B cell (primary cell): ENCODE measurements at places on chromosomes 2 and 18. TPM values are rescaled to one million over a fixed set of nuclear protein-coding genes. Genes with fewer than 3 reads are reported as not detected.

GRCh38 chr2:237262838-237263771, 150.9 kb downstream of the COL6A3 start:
- no peaks in the 10 kb centered on the region for H3K27me3 ChIP-seq
- no peaks in the 10 kb centered on the region for H3K36me3 ChIP-seq
- DNase-seq, result no peak
- no peaks in the 10 kb centered on the region for H3K4me1 ChIP-seq
- H3K27ac ChIP-seq, result no peak overlapping the region
- H3K4me3 ChIP-seq, result no peak overlapping the region

DNA sequence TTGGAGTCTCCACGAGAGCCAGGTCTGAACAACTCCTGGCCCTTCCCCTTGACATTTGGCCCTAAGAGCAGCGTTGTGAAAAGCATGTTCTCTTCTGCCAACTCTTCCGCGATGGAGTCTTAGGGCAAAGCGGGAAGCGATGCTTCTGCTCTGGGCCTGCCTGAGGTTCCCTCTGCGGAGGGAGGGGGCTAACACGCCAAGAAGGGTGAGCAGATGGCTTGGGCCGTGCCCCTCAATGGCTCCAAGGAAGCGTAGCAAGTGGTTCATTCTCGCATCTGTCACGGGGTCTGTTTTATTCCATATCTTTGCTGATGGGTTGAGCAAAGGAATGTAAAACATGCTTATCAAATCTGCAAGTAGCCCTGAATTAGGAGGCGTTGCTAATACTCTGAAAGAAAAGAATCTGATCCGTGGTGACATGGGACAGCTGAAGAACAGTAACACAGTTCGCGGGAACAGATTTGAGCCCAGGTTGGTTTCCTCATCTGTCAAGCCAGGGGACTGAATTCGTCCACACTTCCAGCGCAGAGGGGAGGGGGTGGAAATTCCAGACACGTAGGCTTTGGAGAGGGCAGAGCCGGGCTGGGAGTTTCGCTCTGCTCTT, 38.0 kb downstream of the DNMT3A start:
- H3K27ac ChIP-seq, result no peak overlapping the region
- no peaks in the 10 kb centered on the region for H3K27me3 ChIP-seq
- peaks cover 20% of the 10 kb centered on the region for H3K36me3 ChIP-seq
- H3K4me1 ChIP-seq, result peaks cover 31% of the 10 kb centered on the region
- no peak overlapping the region for H3K4me3 ChIP-seq
- no peak for DNase-seq

DNA sequence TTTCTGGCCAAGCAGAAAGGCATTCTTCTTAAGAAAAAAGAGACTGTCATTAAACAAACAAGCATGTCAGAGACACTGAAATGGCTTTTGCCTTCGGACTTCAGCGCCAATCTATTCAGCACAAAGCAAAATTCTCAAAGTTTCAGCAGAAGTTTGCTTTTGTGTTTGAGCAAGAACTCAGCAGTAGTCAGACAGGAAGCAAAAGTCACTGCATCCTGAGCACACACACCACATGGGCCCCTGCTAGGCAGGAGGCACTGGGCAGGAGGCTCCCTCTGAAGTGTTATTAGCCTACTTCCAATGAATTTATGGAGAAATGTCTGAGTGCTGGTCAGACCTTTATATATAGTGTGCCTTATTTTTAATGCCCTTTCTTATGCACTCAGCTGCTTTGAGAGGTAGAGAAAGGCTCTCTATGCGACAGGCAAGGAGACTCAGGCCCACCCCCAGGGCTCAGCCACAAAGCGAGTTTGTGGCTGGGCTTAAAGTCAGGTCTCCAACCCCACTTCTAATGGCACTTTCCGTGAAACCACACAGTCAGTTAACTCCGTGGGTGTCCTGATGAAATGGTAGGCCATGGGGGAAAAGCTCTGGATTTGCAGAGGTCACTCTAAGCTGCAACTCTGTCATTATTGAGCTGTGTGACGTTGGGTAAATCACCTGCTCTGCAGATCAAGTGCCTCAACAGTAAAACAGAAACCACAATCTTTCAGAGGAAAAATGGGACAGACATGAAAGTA, 161.0 kb upstream of the TMEM200C start:
- DNase-seq, result no peak
- H3K36me3 ChIP-seq, result no peaks in the 10 kb centered on the region
- H3K27ac ChIP-seq, result no peak overlapping the region
- H3K4me1 ChIP-seq, result no peaks in the 10 kb centered on the region
- no peaks in the 10 kb centered on the region for H3K27me3 ChIP-seq

DNA sequence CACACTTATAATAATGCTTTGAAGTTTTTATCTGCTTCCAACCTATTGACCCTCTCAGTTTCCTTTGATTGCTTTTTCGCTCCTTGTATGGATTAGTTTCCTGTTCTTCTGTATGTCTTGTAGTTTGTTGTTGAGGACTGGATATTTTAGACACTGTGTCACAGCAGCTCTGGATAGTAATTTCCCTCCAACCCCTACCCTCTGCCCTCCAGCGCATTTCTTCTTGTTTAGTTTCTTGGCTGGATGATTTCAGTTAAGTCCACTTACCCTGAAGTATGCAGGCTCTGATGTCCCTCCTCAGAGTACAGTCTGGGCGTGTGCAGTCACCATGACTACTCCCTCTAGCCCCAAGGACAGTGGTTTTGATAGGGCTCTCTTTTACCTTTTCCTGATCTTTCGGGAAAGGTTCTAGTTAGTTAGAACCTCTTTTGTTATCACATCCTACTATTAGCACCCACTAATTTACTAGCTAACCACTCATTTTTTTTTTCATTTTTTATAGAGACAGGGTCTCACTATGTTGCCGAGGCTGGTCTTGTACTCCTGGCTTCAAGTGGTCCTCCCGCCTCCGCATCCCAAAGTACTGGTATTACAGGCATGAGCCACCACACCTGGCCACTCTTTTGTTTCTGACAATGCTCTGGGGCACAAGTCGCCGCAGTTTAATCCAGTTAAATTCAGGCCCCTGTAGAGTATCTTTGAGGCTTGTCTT, 16.3 kb upstream of the LYG1 start:
- H3K27me3 ChIP-seq, result no peaks in the 10 kb centered on the region
- H3K36me3 ChIP-seq, result peaks cover 14% of the 10 kb centered on the region
- H3K27ac ChIP-seq, result no peak overlapping the region
- no peaks in the 10 kb centered on the region for H3K4me1 ChIP-seq

DNA sequence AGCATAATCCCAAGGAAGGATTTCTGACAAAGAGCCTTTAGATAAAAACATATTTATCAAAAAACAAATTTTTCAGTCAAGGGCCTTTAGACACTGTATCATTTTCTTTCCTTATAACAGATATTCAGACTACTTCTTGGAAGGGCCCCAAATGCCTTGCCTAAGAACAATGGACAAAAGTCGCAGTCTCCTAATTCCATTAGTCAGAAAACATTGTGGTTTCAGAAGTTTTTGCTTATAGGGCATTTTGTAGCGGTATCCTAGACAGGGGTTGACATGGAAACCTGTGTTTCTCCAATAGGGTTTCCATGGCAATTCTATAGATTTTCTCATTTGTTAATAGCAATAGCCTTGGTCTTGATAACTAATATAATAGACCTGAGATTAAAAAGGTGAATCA, 36.7 kb upstream of the AGPS start:
- no peaks in the 10 kb centered on the region for H3K36me3 ChIP-seq
- no peak overlapping the region for H3K27ac ChIP-seq
- no peaks in the 10 kb centered on the region for H3K4me1 ChIP-seq
- no peak for DNase-seq
- no peaks in the 10 kb centered on the region for H3K27me3 ChIP-seq

GRCh38 chr2:237444071-237444470, 30.1 kb upstream of the COL6A3 start:
- H3K27me3 ChIP-seq, result no peaks in the 10 kb centered on the region
- no peak overlapping the region for H3K27ac ChIP-seq
- no peak for DNase-seq
- H3K4me1 ChIP-seq, result no peaks in the 10 kb centered on the region

GRCh38 chr2:214006601-214007000, 404.3 kb upstream of the VWC2L start:
- H3K27me3 ChIP-seq, result no peaks in the 10 kb centered on the region
- no peak overlapping the region for H3K4me3 ChIP-seq
- no peaks in the 10 kb centered on the region for H3K4me1 ChIP-seq
- H3K36me3 ChIP-seq, result no peaks in the 10 kb centered on the region

- H3K27me3 ChIP-seq, result no peaks in the 10 kb centered on the region
- H3K4me3 ChIP-seq, result no peak overlapping the region
- no peak for DNase-seq
- H3K27ac ChIP-seq, result no peak overlapping the region
- no peaks in the 10 kb centered on the region for H3K36me3 ChIP-seq
- H3K4me1 ChIP-seq, result no peaks in the 10 kb centered on the region
These were observed 232.8 kb downstream of the PIK3C3 start for GRCh38 chr18:42187611-42188380.

- no peaks in the 10 kb centered on the region for H3K4me1 ChIP-seq
- no peaks in the 10 kb centered on the region for H3K27me3 ChIP-seq
- no peaks in the 10 kb centered on the region for H3K36me3 ChIP-seq
- H3K4me3 ChIP-seq, result no peak within 1 kb of the TSS
- H3K27ac ChIP-seq, result no peak within 1 kb of the TSS
- DNase-seq, result peak; percentile 4
These were observed at the start of gene CAVIN2 for GRCh38 chr2:191846515-191847476. TSS of gene CAVIN2 (minus strand) at chr2:191847088. CDS start at chr2:191846925, 163 bp downstream.

- H3K27me3 ChIP-seq, result no peaks in the 10 kb centered on the region
- H3K4me1 ChIP-seq, result no peaks in the 10 kb centered on the region
- no peak for DNase-seq
- no peak overlapping the region for H3K4me3 ChIP-seq
These were observed 73.9 kb downstream of the TWIST2 start for GRCh38 chr2:238921681-238922319.

- H3K4me3 ChIP-seq, result no peak overlapping the region
- DNase-seq, result peak; percentile 61
- no peak overlapping the region for H3K27ac ChIP-seq
- no peaks in the 10 kb centered on the region for H3K27me3 ChIP-seq
- H3K4me1 ChIP-seq, result peaks cover 4% of the 10 kb centered on the region
These were observed 8.5 kb downstream of the RAB17 start for GRCh38 chr2:237581751-237582746.

DNA sequence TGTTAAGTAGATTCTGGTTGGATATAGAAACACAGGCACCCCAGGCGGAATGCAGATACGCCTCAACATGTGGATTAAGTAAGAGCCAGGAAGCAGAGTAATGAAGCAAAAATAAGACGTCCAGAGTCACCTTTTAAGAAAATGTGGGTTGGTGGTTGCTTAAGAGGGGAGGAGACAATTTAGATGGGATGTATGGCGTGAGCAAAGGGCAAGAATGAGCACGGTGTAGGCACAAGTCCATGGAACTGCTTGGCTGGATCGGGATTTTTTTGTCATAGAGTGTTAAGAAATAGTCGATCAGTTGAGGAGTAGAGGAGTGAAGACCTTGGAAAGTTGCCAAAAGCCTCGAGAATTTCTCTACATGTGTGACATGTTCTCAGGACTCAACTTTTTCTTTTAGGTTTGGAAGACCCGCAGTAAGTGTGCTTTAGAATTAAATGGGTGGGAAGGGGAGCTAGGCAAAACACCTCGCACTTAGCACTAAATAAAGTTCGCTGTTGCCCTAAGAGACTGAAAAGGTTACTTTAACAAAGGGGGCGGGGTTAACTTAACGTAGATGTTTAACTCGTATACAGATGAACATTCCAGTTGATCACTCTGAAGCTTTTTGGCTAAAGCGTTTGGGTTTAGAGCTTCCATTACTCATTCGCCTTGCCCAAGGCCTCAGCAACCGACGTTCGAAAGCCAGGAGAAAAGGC, 716 bp upstream of the SLC39A10 start:
- DNase-seq, result no peak
- no peaks in the 10 kb centered on the region for H3K27me3 ChIP-seq
- peak overlapping the region; percentile 98 for H3K27ac ChIP-seq
- peaks cover 44% of the 10 kb centered on the region for H3K4me1 ChIP-seq
- H3K4me3 ChIP-seq, result peak overlapping the region; percentile 87

DNA sequence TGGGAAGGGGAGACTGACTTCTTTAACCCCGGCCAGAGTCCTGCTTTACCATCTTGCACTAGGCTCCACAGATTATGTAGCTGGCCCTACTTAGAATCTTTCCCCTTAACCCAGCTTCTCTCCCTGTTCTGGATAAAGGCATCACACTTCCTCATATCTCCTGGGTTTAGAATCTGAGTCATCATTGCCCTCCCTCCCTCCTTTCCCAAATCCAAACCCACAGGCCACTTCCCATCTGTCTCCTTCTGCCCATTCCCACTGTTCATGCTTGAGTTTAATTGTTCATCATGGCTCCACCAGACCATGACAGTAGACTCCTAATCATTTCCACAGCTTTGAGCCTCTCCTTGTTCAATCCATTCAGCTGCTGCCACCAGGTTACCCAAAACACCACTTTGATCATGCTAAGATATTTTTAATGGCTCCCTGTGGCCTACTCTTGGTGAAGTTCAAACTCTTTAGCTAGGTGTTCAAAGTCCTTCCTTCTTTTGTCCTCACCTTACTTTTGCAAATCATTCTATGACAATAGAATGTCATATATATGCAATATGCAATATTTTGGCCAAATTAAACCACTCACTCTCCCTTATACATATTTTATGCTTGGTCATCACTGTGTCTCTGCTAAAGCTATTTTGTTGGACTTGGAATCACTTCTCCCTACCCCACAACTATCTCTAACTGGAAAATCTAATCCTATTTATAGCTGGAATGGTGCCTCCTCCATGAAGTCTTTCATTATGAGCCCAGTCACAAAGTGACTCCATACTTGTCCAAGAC, 5.5 kb downstream of the PDE11A start:
- H3K4me3 ChIP-seq, result no peak overlapping the region
- no peak overlapping the region for H3K27ac ChIP-seq
- H3K4me1 ChIP-seq, result no peaks in the 10 kb centered on the region

GRCh38 chr18:74290794-74291471, 830 bp downstream of the CYB5A start:
- DNase-seq, result no peak
- H3K27me3 ChIP-seq, result no peaks in the 10 kb centered on the region
- H3K4me3 ChIP-seq, result no peak overlapping the region
- peak overlapping the region; percentile 66 for H3K27ac ChIP-seq
- H3K4me1 ChIP-seq, result peaks cover 26% of the 10 kb centered on the region
- no peaks in the 10 kb centered on the region for H3K36me3 ChIP-seq

DNA sequence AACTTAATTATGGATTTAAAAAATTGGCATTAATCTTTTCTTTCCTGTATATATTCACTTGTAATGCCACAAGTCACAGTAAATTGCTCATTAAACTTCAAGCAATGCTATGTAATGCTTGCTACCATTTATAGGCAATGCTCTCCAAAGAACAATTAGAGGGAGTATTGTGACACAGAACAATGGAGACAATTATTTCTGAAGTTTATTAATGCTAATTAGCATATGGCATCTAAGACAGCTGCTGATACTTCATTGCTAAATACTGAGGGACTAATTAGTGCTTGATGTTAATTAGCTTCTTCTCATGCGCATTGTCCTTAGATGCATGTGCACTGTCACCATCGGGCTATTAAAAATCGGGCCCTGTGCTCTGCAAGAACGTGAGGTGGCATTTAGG, 1012.8 kb downstream of the SOCS6 start:
- H3K36me3 ChIP-seq, result no peaks in the 10 kb centered on the region
- H3K4me3 ChIP-seq, result no peak overlapping the region
- H3K27me3 ChIP-seq, result no peaks in the 10 kb centered on the region
- no peak overlapping the region for H3K27ac ChIP-seq
- DNase-seq, result no peak

SGO2 gene
- 0.89 and 0.98 TPM in 2 replicates for polyA plus RNA-seq

NAT8 gene
- not detected in 2 replicates for polyA plus RNA-seq

AKAIN1 gene
- not detected in 2 replicates for polyA plus RNA-seq

KANSL1L gene
- polyA plus RNA-seq, result 7.3 and 14.9 TPM in 2 replicates
